Activated CD4-positive, CD25-positive, alpha-beta regulatory T cell treated with anti-CD3 and anti-CD28 coated beads, Interleukin-2, amount 50 U/mL, for 24 hours (primary cell): ENCODE measurements at places on chromosomes 1 and 21.

- ATAC-seq = peak; percentile 79
These were observed 7.4 kb downstream of the SEMA4A start for GRCh38 chr1:156160743-156161171.

DNA sequence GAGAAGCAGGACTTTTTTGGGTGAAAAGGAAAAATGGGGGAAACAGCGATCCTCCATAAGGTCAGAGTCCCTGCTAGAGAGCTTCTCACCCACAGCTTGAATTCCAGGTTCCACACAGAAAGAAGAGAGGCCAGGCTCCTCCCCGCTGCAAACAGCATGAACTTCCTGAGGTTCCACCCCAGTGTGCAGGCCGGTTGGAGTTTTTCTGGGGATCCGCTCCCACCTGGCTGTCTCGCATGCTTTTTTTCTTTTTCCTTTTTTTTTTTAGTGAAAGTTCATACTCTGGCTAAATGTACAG, 595.1 kb upstream of the ZP4 start:
- no peak for ATAC-seq

DNA sequence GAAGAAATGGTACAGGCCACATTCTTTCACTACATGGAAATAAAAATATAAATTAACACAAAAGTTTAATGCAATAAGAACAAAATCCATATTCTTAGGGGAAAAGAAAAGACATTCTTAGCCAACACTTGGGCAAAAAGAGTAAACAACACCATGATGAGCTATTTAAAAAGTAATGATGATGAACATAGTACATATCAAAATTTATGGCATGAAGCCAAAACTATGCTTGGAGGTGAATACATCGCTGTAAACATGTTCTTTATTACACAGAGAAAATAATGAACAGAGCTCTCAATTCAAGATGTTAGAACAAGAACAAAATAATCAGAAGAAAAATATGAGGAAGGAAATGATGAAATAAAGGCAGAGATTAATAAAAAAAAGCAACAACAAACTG, 158.2 kb downstream of the ZSCAN20 start:
- no peak for ATAC-seq

DNA sequence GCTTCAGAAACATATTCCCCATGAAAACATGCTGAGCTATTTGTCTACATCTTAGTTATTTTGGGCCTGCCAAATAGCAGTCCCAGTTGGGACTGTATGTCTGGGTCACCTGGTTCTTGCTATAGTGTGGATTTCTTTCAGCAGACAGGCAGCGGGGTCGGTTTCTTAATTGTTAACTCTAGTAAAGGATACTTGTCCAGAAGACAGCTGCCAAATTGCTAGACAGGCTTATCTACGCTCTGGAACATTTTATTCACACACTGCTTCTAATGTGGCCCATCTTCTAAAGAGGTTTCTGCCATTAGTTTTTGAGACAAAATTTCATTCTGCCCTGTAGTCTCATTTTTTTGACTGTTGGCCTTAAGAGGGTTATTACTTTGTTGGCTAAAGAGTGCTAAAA, 217.9 kb downstream of the RWDD3 start:
- ATAC-seq = no peak
